Adrenal gland (tissue), 19 donors: ENCODE measurements at places on chromosomes 12 and 14.

GRCh38 chr14:24398293-24398652, 530 bp upstream of the NYNRIN start:
- DNase-seq = no peak

DNA sequence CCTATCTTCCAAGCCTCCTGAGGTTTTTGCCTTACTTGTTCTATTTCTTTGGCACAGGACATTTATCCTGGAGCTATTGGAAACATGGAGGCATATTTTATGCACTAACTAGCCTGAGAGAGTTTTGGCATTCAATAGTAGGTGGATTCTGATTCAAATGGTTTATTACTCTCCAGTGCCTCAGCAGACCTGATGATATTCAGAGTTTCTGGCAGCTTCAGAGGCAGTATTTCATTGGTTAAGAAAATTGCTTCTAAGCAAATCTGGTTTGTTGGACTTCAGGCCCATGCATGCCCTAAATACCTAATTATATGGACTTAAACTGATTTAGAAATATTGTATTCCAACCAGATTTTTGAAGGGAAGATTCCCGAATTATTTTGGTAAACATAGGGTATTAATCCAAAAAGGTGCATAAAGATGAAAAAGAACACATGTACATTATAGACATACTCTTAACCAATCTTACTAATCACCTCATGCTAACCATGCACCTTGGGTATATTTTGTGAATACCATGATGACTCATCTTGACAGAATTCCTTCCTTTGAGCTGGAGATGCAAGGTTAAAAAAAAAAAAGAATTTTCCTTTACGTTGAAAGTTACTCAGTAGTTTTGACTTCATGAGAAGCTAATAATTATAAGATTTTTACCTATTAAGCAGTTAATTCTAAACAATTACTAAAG, 44.3 kb upstream of the KTN1 start:
- no peak for DNase-seq

- no peak for DNase-seq
Observed at GRCh38 chr14:89196545-89196944, 220.5 kb downstream of the FOXN3 start.

GRCh38 chr12:102468261-102468915, 12.0 kb downstream of the IGF1 start:
- DNase-seq = no peak

- DNase-seq = no peak
Observed at GRCh38 chr14:39034481-39035296, 68.3 kb downstream of the SEC23A start.

DNA sequence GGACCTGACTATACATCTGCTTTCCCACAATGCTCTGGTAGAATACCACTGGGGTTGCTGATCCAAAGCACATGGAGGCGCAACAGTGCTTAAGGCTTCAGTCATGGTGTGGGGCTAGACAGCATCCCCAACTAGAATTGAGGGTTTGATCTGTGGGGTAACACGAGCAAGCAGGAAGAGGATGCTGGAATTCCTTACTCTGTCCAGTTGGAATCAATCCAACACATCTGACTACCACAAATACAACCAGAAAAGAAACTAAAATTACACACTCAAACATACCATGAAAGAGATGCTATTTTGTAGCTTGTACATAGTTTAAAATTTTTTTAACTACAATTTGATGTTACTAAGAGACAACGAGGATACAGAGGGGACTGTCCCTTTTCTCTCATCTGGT, 40.4 kb upstream of the GTF2A1 start:
- no peak for DNase-seq

GRCh38 chr12:124763594-124763979, 100.1 kb downstream of the SCARB1 start:
- DNase-seq = no peak

GRCh38 chr14:50061664-50062437, 54.5 kb downstream of the VCPKMT start:
- peak; percentile 60 for DNase-seq

- DNase-seq = no peak
Observed at GRCh38 chr12:91224401-91224800, 41.8 kb upstream of the DCN start.

- DNase-seq = peak; percentile 7
Observed at GRCh38 chr14:38098074-38098836, 109.4 kb upstream of the SSTR1 start.

DNA sequence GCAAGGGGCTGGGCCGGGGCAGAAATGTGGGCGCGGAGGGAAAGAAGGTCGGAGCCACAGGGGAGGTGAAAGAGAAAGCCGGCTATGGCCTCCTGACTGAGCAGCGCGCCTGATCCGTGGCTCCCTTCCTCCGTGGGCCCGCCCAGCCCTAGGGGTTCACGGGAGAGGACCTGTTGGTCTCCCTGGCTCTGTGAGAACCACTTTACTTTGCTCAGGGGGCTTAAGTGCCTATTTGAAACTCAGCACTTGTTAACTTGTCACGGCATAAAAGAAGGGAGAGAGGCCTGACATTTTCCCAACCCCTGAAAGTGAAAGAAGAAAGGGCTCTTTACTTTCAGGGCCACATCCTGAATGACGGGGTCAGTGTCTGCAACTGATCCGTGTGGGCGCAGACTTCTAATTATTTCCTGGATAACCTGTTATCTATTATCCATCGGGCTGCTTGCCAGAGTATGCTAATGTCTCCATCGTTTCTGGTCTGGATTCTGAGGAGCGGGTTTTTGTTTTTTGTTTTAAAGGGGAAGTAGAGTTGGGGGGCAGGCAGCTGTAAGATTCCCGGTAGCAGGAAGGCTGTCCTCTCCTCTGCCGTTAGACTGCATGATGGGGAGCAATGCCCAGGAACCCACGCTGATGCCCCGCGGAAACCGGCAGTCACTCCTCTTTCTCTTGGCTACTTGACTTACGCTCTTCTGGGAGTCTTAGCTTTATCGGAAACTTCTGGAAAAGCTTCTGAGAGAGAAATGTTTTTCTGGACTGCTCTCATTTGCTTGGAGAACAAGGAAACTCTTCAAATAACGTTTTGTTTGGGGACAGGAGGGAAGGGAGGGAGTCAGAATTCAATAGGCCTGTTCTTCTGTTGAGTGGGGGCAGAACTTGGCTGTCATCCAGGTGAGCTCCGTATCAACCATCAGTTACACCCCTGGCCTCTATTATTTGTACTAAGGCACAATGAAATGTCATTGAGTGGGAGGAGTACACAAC, 127.7 kb upstream of the MAX start:
- DNase-seq = peak; percentile 33

- DNase-seq = no peak
Observed at GRCh38 chr14:79899610-79900009, 311.7 kb downstream of the DIO2 start.

GRCh38 chr12:132379996-132380395, 50.6 kb upstream of the GALNT9 start:
- no peak for DNase-seq

DNA sequence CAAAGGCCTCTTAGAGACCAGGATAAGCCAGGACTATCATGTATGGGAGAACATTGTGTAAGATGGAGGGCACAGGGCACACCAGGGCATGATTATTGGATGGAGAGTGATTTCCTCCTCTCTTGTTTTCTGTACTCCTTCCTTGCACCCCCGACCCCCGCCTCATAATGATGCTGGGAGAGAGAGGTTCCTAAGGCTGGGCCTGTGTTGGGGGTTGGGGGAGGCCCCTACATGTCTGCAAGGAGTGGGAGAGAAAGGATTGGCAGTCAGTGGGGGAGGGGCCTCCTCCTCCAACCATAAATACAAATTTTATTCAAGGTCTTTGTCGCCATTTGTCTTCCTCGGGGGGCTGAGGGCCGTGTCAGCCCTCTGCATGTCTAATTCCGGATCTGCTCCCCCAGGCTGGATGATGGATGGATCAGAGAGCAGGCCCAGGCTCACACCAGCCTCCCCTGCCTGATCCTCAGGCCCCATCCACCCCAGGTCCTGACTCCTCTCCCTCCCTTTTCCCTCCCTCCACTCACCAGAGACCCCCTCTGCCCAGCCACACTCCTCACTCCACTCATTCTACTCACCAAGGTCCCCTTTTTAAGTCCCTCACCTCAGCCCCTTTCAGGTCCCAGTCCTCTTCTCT, 2.0 kb upstream of the C1QL4 start:
- no peak for DNase-seq

DNA sequence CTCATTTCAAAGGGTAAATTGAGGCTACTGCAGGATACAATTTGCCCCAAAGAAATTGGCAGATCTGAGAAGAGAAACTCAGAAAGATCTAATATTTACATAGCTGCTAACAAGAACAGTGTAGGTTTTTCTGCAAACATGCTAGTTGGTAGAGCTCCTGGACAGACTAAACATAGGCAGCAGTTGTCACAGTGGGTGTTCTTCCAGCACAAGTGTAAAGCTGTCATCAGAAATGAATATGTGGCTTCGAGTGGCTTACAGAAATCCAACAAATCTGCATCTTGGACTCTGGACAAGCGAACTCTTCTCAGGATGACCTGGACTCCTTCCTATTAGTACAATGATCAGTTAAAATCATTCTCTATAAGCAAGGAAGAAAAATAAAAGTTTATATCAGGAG, 5.9 kb downstream of the CBX5 start:
- no peak for DNase-seq

GRCh38 chr14:64298773-64299172, 4.6 kb upstream of the ESR2 start:
- no peak for DNase-seq

GRCh38 chr12:104137001-104137901, 759 bp downstream of the NFYB start:
- peak; percentile 34 for DNase-seq

DNA sequence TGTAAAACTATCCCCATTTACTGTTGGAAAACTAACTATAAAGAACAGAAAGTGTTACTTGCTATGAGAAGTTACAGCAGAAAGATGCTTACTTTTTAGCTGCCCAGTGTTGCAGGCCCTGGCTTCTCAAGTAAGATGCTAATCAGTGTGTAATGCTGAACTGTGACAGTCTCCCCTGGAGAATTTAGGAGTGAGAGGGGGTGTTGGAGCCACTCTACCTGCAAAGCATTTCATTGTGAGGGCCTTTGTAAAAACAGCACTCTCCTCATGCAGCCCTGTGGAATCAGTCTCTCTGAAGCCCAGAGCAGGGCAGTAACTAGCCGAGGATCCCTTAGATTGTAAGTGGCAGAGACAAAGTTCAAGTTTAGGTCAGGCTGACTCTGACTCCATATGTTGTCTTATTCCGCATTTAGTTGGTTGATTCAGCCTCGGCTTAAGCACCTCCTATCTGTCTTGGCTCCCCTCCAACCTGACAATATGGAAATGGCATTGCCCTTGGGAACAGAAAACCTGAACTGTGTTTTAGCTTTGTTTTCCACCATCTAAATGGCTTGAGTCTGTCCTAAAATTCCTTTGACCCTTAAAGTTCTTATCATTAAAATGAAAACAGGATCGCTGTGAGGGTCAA, 141.3 kb downstream of the PRKCH start:
- no peak for DNase-seq

DNA sequence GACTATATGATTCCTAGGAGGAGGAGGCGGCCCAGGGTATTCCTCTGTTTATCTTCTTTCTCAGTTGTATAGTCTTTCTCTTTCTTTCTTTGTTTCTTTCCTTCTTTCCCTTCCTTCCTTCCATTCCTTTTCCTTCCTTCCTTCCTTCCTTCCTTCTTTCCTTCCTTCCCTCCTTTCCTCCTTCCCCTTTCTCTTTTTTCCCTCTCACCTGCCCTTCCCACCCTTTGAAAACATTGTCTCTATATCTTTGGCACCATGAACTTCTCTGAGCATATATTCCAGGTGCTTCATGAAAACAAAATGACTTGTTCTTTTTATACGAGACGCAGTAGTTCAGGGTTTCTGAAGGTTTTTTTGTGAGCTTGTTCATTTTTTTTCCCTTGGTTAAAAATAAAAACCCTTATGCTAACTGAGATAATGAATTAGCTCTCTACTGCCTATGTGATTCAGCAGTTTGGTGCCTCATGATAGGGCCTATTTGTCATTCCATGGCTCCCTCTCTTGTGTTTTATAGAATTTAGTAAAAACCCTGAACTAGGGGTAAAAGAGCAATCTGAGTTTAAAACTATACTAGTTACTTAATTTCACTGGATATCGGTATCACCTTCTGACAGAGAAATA, 3.2 kb upstream of the TESPA1 start:
- DNase-seq = no peak

DNA sequence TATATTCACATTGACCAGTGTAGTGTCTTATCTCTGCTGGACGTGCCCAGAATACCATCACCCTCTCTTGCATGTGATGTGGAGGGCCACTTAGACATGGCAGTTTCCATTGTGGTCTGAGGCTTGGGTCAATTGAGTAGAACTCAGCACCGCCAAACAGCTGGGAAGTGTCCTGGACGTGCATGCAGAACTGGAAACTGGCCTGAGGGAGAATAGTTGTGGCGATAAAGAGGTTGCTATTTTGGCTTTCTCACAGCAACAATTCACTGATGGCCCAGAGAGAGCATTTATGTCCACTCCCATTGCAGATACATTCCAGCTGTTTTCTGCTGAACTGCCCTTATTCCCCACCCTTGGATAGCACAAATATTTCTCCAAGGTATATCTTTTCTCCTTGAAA, 210.1 kb upstream of the DAAM1 start:
- peak; percentile 28 for DNase-seq

DNA sequence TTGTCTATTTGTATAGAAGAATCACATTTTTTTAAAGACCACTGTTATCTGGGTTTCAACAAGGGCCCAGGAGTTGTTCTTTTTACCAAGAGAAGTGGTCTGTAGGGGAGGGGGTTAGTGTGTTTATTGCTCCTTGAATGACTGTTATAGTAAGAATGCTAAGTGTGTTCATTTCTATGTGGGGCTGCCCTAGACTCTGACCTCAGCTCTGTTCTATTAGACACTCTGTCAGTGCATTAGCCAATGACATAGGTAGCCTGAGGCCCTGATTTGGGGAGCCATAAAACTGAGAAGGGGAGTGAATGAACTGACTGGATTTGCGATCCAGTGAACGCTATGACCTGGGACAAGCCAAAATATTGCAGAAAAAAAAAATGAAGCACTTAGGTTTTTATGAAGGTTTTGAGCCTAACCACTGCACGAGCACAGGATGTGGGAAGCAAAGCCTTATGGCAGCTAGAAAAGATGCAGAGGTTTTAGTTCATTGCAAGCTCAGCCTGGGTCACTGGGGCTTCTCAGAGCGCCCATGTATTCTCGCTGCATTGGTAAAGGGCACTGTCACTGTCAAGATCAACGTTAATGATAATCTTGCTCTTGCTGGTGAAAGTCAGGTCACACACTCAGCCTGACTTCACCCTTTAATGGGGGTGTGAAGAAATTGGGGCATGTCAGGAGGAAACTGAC, 63.8 kb downstream of the PRKCH start:
- no peak for DNase-seq

GRCh38 chr12:60266381-60266852, 670.6 kb downstream of the SLC16A7 start:
- no peak for DNase-seq

- DNase-seq = no peak
Observed at GRCh38 chr14:61233436-61233956, 47.6 kb downstream of the TMEM30B start.

DNA sequence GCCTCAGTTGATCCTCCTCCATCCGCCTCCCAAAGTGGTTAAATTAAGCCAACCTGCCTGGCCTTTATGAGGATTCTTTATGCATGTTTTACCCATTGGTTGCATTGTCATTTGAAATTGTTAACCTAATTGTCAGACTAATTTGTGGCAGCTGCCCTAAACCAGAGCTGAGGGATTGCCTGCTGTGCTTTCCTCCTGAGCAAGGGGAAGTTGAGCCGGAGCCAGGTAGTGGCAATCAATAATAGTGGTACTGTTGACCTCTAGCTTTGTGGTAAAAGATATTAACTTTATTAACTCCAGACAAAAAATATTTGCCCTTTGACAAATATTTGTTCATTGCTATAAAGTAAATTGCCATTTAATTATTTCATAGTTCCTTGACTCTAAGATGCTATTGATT, 5.6 kb upstream of the HEBP1 start:
- DNase-seq = no peak
